CD4-positive, CD25-positive, alpha-beta regulatory T cell (primary cell): ENCODE measurements at places on chromosomes 7 and 10. TPM values are rescaled to one million over a fixed set of nuclear protein-coding genes. Genes with fewer than 3 reads are reported as not detected.

- no peak overlapping the region for H3K4me3 ChIP-seq
- no peak overlapping the region for H3K27ac ChIP-seq
- H3K36me3 ChIP-seq: no peaks in the 10 kb centered on the region
- no peaks in the 10 kb centered on the region for H3K27me3 ChIP-seq
Measured at GRCh38 chr10:11757454-11757820, 15.3 kb downstream of the ECHDC3 start.

DNA sequence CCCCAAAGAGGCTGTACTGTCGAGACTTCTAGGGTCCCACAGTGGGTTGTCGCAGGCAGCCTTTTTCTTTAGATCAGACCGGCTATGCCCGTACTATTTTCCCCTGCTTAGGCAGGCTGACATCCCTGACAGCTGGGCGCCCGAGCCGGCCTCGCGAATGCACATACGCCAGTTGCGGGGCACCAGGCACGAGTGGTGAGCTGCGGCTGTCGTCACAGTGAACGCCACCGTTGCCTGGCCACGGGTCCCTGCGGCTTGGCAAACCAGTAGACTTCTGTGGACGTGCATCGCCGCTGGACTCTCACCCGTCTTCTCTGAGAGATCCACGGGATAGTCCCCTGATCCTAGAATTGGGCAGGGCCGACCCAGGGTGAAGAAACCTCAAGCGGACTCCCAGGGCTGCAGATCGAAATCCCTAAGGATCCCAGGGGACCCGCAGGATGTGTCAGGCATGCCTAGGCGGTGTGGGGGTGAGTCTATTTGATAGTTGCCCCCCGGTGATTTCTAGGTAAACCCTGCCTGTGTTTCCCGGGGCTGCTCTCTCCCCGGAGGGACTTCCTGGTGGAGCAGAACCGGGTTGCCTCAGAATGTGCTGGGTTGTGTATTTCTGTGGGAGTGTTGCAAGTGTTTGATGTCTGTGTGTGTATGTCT, 33.0 kb upstream of the ZNF273 start:
- no peak overlapping the region for H3K4me3 ChIP-seq
- no peaks in the 10 kb centered on the region for H3K36me3 ChIP-seq
- no peak overlapping the region for H3K27ac ChIP-seq
- no peaks in the 10 kb centered on the region for H3K27me3 ChIP-seq
- no peak for DNase-seq

DNA sequence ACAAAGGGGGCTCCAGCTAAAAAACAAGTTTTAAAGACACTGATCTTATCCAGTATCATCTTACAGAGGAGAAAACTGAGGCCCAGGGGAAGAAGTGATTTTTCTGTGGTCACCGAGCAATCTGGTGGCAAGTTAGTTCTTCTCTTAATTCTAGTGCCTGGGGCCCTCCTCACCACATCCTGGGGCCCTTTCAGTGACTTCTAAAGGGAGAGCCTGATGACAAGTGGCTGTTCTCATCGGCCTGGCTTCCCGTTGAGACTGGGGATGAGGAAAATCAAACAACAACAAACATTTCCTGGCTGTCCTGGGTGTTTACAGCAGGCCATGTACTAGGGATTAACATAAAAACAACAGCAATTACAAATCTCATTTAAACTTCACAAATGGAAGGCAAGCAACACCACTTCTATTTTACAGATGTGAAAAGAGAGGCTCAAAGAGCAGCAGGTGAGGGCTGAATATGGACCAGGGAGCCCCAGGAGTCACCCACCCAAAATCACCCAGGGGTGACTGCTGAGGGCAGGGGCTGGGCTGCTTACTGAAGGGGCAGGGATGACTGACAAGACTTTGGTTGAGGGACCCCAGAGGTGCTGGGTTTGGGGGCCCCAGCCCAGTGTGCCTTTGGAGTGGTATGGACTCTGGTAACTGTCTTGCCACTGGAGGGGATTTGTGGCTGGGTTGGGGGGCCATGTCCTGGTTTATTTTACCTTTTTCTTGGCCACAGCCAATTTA, 24.7 kb upstream of the MTPAP start:
- H3K36me3 ChIP-seq: no peaks in the 10 kb centered on the region
- H3K27me3 ChIP-seq: no peaks in the 10 kb centered on the region
- DNase-seq: no peak
- no peak overlapping the region for H3K27ac ChIP-seq

- H3K4me1 ChIP-seq: no peaks in the 10 kb centered on the region
- no peak overlapping the region for H3K27ac ChIP-seq
- H3K36me3 ChIP-seq: no peaks in the 10 kb centered on the region
- no peak for DNase-seq
- peaks cover 6% of the 10 kb centered on the region for H3K27me3 ChIP-seq
Measured at GRCh38 chr10:59719374-59719773, 9.7 kb upstream of the SLC16A9 start.

- peaks cover 73% of the 10 kb centered on the region for H3K4me1 ChIP-seq
- no peaks in the 10 kb centered on the region for H3K36me3 ChIP-seq
- H3K27me3 ChIP-seq: no peaks in the 10 kb centered on the region
- H3K4me3 ChIP-seq: peak overlapping the region; percentile 76
- peak overlapping the region; percentile 57 for H3K27ac ChIP-seq
- DNase-seq: peak; percentile 87
Measured at GRCh38 chr10:6083523-6084475, 5.0 kb upstream of the RBM17 start.

GRCh38 chr10:29588629-29589421, 45.9 kb downstream of the SVIL start:
- no peaks in the 10 kb centered on the region for H3K27me3 ChIP-seq
- no peak overlapping the region for H3K27ac ChIP-seq
- no peak for DNase-seq

- H3K27ac ChIP-seq: no peak overlapping the region
- DNase-seq: no peak
- H3K4me1 ChIP-seq: no peaks in the 10 kb centered on the region
Measured at GRCh38 chr7:103941976-103942375, 47.5 kb downstream of the RELN start.

DNA sequence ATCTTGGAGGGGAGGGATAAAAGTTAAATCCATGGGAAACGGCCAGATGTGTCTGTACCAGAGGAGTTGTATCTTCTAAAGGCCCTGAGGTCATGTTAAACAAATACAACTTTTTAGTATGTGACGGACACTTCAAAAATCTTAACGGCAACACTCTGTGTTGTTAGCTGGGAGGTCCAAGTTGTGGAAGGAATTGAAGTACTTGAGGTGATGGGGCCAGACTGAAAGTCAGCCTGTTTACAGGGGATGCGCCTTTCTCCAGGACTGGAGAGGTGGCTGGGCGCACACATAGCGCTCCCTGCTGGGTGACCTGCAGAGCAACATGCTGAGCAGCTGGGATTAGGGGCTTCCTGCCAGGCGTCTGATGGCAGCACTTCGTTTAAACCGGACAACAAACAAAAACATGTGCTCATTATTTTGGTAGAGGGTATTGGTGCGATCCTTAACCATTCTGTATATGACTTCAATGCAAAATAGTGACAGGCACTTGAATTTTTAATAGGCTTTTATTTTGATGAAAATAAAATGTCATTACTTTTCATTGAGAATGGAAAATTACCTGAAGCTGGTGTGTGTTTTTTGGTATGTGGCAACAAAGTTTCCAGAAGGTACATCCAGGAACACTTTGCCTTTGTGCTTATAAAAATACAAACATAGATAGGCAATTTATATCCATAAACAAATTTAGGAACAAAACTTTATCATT, 198.2 kb downstream of the MLLT10 start:
- H3K4me1 ChIP-seq: peaks cover 12% of the 10 kb centered on the region
- no peak for DNase-seq
- no peaks in the 10 kb centered on the region for H3K27me3 ChIP-seq
- no peak overlapping the region for H3K4me3 ChIP-seq
- peaks cover 57% of the 10 kb centered on the region for H3K36me3 ChIP-seq

GRCh38 chr10:37703114-37703513, 154.3 kb downstream of the ZNF248 start:
- no peak overlapping the region for H3K4me3 ChIP-seq
- no peaks in the 10 kb centered on the region for H3K4me1 ChIP-seq
- no peaks in the 10 kb centered on the region for H3K36me3 ChIP-seq
- H3K27me3 ChIP-seq: no peaks in the 10 kb centered on the region

DNA sequence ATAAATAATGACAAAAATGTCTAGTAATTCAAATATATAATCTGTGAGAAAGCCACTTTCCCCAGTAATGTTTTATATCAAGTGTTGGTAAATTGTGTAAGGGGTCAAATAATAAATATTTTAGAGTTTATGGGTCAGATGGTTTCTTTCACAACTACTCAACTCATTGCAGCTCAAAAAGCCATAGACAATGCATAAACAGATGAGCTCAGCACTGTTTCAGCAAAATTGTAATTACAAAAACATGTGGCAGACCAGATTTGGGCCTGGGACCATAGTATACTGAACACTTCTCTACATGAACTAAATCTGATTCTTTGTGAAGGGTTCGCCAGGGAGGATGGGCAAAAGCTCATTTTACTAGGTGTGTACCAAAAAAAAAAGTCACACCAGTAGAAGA, 460.8 kb downstream of the NRG3 start:
- no peaks in the 10 kb centered on the region for H3K4me1 ChIP-seq
- no peaks in the 10 kb centered on the region for H3K27me3 ChIP-seq
- no peaks in the 10 kb centered on the region for H3K36me3 ChIP-seq
- no peak for DNase-seq

- H3K4me3 ChIP-seq: peak overlapping the region; percentile 38
- no peak for DNase-seq
- H3K4me1 ChIP-seq: peaks cover 12% of the 10 kb centered on the region
- no peaks in the 10 kb centered on the region for H3K27me3 ChIP-seq
Measured at GRCh38 chr7:144842377-144842851, 6.6 kb upstream of the TPK1 start.

GRCh38 chr10:126264102-126265018, 123.9 kb downstream of the ADAM12 start:
- no peak for DNase-seq
- no peaks in the 10 kb centered on the region for H3K27me3 ChIP-seq
- no peaks in the 10 kb centered on the region for H3K36me3 ChIP-seq
- no peak overlapping the region for H3K27ac ChIP-seq
- H3K4me3 ChIP-seq: no peak overlapping the region
- no peaks in the 10 kb centered on the region for H3K4me1 ChIP-seq

- H3K4me1 ChIP-seq: peaks cover 56% of the 10 kb centered on the region
- DNase-seq: peak; percentile 46
- peaks cover 5% of the 10 kb centered on the region for H3K36me3 ChIP-seq
Measured at GRCh38 chr10:72218325-72218724, 2.2 kb upstream of the ASCC1 start.

GRCh38 chr7:116492654-116493109, 6.9 kb upstream of the CAV2 start:
- H3K27me3 ChIP-seq: peaks cover 11% of the 10 kb centered on the region
- no peaks in the 10 kb centered on the region for H3K36me3 ChIP-seq
- no peak for DNase-seq
- no peak overlapping the region for H3K27ac ChIP-seq

DNA sequence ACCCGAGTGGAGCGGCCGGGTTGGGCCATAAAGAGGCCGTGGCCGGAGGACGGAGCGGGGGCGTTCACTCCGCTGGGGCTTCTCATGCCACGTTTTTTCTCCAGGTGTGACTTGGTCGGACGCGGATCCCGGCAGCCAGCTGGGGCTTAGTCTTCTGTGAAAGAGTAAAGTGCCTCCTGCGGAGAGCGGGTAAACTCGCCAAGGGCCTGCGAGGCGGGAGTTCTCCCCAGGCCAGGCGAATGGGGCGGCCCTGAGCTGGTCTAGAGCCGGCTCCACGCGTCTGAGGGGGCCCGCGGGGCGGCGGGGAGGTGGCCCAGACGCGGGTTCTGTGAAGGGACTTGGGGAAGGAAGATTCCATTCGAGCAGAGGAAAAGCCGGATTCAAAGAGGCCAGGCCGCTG, 86.3 kb upstream of the VIPR2 start:
- no peaks in the 10 kb centered on the region for H3K27me3 ChIP-seq
- H3K36me3 ChIP-seq: no peaks in the 10 kb centered on the region
- H3K27ac ChIP-seq: no peak overlapping the region
- DNase-seq: no peak

DNA sequence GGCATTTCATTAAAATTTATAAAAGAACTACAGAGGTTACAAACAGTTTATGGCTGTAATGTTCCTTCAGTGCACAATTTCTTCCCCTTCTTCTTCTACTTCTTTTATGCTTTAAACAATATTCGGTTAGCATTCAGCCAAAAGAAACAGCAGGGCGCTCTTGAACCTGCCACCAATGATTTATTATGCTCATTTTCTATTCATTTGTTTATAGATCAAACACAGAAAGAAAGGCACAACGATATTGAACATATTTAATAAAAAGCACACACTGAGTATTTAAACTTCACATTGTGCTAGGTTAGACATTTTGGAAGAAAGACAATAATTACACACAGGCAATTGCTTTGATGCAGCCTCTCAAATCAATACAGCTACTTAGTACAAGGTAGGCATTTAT, 1025.8 kb upstream of the LRRN3 start:
- H3K27ac ChIP-seq: no peak overlapping the region
- no peaks in the 10 kb centered on the region for H3K27me3 ChIP-seq
- H3K36me3 ChIP-seq: no peaks in the 10 kb centered on the region
- H3K4me1 ChIP-seq: no peaks in the 10 kb centered on the region
- H3K4me3 ChIP-seq: no peak overlapping the region

GRCh38 chr10:31133792-31134310, 102.2 kb upstream of the ZNF438 start:
- H3K4me3 ChIP-seq: no peak overlapping the region
- peak; percentile 45 for DNase-seq
- H3K27me3 ChIP-seq: no peaks in the 10 kb centered on the region
- peaks cover 36% of the 10 kb centered on the region for H3K4me1 ChIP-seq

GRCh38 chr10:17175551-17175950, 25.9 kb downstream of the TRDMT1 start:
- H3K27me3 ChIP-seq: no peaks in the 10 kb centered on the region
- no peak for DNase-seq
- H3K4me3 ChIP-seq: no peak overlapping the region
- no peaks in the 10 kb centered on the region for H3K4me1 ChIP-seq
- H3K36me3 ChIP-seq: no peaks in the 10 kb centered on the region

DNA sequence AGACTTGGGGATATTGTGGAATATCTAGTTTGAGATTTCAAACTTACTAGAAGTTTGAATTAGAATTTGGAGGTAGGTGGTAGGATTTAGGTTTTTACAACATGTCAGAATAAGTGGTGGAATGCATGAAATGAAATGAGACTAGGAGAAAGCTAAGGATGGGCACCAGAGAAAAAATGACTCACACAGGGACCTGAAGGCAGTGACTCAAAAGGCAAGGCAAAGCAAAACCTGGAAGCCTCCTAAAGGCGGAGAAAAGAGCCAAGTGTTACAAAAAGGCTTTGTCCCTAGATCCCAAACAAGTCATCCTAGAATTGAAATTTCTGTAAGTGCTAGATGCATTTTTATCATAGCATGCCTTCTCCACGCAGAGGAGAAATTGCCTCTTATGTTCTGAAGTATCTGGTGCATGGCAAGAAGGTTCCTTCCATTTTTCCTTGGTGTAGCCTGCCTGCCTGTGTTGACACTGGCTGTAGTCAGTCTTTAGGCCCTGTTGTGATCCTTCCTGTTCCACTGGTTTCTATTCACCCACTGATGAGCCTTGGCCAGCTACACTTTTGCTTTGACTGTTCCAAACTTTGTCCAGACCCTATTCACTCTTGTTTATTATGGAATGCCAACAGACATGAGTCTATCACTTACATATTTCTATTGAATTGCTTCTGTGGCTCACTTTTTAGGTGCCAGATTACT, 109.3 kb downstream of the ETV1 start:
- no peak overlapping the region for H3K4me3 ChIP-seq
- DNase-seq: no peak

GRCh38 chr10:71268247-71268691, 50.8 kb upstream of the SLC29A3 start:
- no peaks in the 10 kb centered on the region for H3K27me3 ChIP-seq
- H3K4me1 ChIP-seq: no peaks in the 10 kb centered on the region
- H3K36me3 ChIP-seq: no peaks in the 10 kb centered on the region
- no peak overlapping the region for H3K27ac ChIP-seq

Gene OR13A1
- total RNA-seq: not detected

Gene COL13A1
- not detected for total RNA-seq

Gene TEX47
- total RNA-seq: not detected

Gene AMZ1
- total RNA-seq: 1.8 TPM

Gene CAMK2B
- not detected for total RNA-seq

Gene CALML3
- not detected for total RNA-seq

Gene LDB3
- not detected for total RNA-seq

Gene RNF32
- 0.81 TPM for total RNA-seq
